ENCODE measurements at places on chromosomes 6 and 20.
A peak's percentile ranks its signal among the peaks of the same experiment; 100 is the strongest.

DNA sequence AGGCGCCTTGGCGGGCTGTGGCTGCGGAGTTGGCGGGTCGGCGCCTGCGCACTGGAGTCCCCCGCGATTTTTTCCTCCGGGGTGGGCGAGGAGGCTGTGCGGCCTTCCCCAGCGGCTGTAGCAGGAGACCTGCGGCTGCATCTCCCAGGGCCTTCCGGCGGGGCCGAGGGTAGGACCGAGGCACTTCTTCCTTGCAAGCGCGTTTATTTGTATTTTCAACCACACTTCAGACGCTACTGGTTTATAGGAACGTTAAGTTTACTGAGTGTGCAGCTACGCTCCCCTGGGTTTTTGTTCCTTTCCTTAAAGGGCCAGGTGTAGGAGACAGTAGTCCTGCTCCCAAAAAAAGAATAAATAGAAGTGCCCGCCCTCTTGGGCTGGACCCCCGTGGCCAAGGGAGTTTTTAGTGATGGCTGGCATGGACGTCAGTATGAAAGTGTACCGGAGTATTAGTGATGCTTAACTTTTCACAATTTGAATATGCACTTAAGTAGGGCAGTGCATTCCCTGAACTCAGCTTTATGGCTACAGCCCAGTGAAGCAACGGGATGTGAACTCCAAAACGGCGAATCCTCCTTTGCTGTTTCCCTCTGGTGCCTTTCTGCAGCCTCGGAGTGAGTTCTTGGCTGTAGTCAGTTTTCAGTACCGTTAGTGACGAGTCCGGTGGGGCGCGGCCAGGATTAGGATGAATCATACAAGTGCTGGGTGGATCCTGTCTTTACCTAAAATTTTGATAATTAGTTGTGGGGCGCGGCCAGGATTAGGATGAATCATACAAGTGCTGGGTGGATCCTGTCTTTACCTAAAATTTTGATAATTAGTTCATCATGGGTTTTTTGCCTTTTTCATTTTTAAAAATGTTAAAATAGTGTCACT lies 1.0 kb upstream of the FBXO5 start:
- DNase-seq = peak; percentile 95

GRCh38 chr6:63807056-63807455 lies 171.5 kb downstream of the PHF3 start:
- no peak for DNase-seq

- peak; percentile 81 for DNase-seq
These were observed 8.6 kb upstream of the BTNL2 start for GRCh38 chr6:32415521-32416019.

- DNase-seq = no peak
These were observed 11.9 kb upstream of the TMEM170B start for GRCh38 chr6:11525468-11526155.

GRCh38 chr6:40369891-40370290 lies 217.3 kb downstream of the LRFN2 start:
- DNase-seq = no peak

DNA sequence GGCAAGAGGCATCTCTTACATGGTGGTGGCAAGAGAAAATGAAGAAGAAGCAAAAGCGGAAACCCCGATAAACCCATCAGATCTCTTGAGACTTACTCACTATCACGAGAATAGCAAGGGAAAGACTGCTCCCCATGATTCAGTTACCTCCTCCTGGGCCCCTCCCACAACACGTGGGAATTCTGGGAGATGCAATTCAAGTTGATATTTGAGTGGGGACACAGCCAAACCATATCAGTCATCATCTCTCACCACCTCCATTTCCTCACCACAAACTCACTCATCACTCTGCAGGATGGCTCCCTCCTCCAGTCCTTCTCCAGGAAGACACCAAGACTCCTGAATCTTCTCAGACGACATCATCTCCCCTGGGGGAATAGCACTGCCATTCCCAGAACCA lies 25.8 kb upstream of the SLC16A10 start:
- no peak for DNase-seq

GRCh38 chr6:154249499-154250298 lies 106.9 kb downstream of the IPCEF1 start:
- DNase-seq = peak; percentile 30

GRCh38 chr6:19214231-19214630 lies 622.9 kb upstream of the ID4 start:
- DNase-seq = no peak

DNA sequence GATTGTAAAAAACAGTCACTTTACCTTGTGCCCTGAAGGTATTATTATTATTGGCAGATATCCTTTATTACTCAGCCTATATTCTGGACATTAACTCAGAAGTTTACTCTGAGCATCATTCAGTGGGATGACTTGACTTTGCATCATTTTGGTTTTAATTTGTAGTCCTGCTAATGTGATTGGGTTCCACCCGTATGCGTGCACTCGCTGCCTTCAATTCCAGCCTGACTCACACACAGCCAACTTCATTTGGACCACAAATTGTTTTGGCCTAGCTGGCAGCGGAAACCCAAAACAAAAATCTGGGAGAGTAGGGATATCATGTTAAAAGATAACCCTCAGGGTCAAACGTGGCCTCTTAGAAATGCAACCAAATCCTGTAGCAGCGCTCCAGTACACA lies 704.4 kb upstream of the SLC35B3 start:
- DNase-seq = no peak

GRCh38 chr6:6390849-6391602 lies 70.6 kb upstream of the F13A1 start:
- DNase-seq = no peak

- DNase-seq = no peak
These were observed 26.0 kb upstream of the PLAGL1 start for GRCh38 chr6:144033816-144034735.

- DNase-seq = no peak
These were observed 61.9 kb upstream of the ATXN1 start for GRCh38 chr6:16822975-16823717.

DNA sequence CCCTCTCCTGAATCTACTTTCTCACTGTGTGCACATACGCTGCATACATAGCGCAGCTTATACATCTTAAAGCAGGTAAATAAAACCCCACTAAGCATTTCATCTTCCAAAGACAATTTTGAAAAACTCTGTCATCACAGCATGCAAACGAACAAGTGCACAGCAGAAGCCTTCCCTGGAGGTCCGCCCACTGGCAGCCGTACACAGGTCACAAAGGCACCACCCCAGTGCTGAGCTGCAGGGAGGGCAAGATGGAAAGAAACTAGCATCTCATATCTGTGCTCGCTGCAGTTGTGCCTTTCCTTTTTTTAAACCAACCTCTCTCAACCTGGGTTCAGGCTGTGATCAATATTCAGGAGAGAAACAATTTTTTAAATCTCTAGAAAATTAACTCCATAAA lies 73.3 kb downstream of the HUS1B start:
- DNase-seq = no peak

- no peak for DNase-seq
These were observed 769 bp upstream of the TRPC4AP start for GRCh38 chr20:35093267-35093884.

DNA sequence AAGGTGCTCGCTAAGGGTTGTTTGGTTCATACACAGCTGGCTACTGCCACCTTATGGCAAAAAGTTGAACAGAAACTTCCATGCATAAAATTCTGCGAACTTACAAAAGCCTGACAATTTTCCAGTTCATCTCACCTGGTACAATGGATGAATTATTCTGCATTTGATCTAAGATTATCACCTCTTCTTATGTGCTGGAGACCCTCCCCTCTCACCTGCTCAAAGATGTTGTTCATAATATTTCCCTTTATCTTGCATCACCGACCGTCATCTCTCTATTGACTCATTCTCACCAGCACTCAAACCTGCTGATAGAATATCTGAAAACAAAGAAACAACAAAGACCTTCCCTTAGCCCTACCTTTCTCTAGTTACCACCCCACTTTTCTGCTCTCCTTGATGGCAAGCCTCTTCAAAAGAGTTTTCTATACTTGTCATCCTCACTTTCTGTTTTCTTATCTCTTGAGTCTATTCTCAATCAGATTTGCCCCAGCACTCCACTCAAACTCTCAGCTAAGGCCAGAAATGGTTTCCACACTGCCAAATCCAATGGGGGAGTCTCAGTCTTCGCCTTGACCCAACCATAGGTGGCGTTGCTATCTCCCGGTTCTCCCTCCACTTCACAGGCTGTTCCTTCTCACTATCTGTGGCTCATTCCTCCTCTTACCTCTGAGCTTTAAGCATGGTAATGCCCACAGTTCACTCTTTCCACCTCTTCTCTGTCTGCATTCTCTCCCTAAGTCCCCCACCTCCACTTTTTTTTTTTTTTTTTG lies 25.8 kb downstream of the SNRNP48 start:
- peak; percentile 45 for DNase-seq

DNA sequence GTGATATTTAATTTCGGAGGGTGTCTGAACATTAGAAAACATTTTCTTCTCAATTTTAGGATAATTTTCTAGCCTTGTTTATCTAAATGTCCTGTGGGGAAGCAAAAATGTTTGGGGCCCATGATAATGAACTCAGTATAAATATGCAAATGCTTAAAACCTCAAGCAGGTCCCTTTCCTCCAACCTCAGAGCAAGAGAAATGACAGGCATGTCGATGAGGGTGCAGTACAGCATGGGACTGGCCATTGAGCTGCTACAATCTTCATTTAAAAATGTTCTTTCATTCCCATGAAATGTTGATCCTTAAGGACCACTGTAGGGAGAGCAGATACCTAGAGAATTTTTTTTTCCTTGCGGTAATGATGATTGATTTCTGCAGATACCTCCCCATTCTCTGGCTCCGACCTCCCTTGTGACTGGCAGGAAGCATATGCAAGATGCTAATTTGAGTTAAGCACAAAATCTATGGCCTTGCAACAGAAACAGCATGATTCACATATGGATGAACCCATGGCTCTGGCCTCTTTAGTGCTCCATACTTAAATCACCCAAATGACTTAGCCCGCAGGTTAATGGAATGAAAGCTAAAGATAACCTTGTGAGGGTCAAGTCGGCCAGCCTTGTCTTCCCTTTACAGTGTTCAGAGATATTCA lies 243.3 kb downstream of the SOX4 start:
- DNase-seq = no peak

GRCh38 chr6:145600299-145600698 lies 135.0 kb downstream of the EPM2A start:
- DNase-seq = no peak

DNA sequence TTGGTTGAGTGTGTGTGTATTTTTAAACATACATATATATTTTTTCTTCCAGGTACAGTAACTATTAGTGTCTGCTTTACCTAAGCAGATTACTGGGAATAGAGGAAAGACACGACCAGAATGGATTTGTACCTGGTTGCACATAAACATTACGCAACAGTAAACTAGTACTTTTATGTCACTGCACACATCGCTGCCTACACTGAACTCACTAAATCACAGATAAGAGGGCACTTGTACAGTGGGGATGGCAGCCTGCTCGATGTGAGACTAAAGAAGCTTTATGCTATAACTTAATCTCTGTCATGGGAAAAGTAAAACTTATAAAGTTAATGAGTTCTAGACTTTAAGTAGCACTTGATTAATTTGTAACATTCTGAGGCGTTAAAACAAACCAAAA lies 89.5 kb upstream of the SIM1 start:
- DNase-seq = no peak

DNA sequence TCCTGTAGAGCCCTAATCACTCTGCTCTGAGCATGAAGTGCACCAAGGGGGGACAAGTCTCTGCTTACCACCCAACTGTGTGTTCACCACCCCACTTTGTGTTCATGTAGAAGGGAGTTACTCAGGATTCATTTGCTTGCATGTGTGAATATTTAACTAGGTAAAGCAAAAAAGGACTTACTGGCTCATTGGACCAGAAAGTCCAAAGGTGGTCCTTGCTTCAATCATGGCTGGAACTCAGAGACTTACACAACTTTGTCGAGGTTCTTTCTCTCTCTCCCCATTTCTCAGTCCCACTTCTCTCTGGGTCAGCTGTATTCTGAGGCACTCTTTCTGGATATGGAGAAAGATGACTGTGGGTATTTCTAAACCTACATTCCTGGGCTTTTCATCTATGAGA lies 4.0 kb downstream of the TMEM200A start:
- DNase-seq = no peak

- DNase-seq = no peak
These were observed 21.8 kb upstream of the LTV1 start for GRCh38 chr6:143821359-143821758.

DNA sequence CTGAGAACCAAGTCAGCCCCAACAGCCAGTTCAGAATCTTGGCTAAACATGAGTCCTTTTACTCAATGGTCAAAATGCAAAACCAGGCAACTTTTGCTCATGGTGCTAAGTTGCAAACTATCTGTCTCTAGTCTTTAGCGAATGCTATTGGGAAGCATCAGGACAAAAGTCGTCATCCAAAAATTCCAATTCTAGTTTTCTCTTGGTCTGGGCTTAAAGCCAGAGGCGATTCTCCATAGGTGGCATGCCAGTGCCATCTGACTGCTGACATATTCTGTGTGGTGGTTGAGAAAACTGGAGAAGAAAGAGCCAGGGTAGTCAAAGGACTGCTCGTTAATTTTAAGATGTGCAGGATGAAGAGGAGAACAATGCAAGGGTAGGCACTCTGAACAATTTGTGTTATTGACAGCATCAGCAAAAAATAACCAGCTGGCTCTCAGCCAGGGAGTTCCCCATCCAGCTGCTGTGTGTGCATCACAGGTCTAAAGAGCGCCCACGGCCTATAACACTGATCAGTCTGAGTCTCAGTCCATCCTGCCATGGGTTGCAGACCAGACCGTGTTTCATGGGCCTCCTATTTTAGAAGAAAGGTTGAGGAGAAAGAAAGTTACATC lies 313.6 kb downstream of the ALDH8A1 start:
- peak; percentile 50 for DNase-seq

GRCh38 chr6:13009461-13009860 lies 292.9 kb downstream of the PHACTR1 start:
- DNase-seq = no peak

DNA sequence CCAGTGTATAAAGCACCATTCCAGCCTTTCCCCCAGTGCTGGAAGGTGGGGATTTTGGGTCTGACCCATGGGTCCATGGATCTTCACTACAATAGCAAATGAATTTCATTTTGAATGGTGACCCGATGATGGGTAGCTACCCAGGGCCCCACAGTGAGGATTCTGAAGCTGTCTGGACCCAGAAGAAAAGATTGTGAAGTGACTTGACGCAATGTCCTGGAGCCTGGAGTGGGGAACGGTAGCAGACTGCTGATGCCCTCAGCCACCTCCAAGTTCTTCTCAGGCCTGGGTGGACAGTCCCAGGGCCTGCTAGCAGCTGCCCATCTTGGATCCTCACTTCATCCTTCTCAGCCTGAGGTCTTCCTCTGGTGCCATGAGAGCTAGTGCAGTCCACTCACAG lies 23.4 kb upstream of the SLC32A1 start:
- no peak for DNase-seq
